ENCODE measurements at places on chromosomes 5 and 9. TPM values are rescaled to one million over a fixed set of nuclear protein-coding genes. Genes with fewer than 3 reads are reported as not detected.

Gene SHOC1
- total RNA-seq, result not detected

Gene AK8
- 0.85 TPM for total RNA-seq

Gene MAP1B
- total RNA-seq, result 41.7 TPM

Gene ADAMTSL2
- total RNA-seq, result not detected

Gene IFNA2
- not detected for total RNA-seq

Gene SLC6A3
- total RNA-seq, result 0.07 TPM

Gene SWI5
- 46.5 TPM for total RNA-seq

Gene LCN12
- total RNA-seq, result 1.1 TPM

Gene FAM151B
- 1.8 TPM for total RNA-seq

Gene GM2A
- total RNA-seq, result 17.9 TPM

Gene TRIM36
- 1.7 TPM for total RNA-seq

Gene SH3TC2
- total RNA-seq, result 0.87 TPM

Gene TMCO6
- 9.6 TPM for total RNA-seq

Gene ZFP37
- 1.6 TPM for total RNA-seq
